NCI-H526 treated with DMSO at 0.1 percent for 48 hours (cell line): ENCODE measurements at places on chromosomes 7 and 10.

- DNase-seq: no peak
Observed at GRCh38 chr10:70832852-70833528, 17.2 kb downstream of the SGPL1 start.

- DNase-seq: no peak
Observed at GRCh38 chr7:148962440-148962822, 65.9 kb downstream of the PDIA4 start.

DNA sequence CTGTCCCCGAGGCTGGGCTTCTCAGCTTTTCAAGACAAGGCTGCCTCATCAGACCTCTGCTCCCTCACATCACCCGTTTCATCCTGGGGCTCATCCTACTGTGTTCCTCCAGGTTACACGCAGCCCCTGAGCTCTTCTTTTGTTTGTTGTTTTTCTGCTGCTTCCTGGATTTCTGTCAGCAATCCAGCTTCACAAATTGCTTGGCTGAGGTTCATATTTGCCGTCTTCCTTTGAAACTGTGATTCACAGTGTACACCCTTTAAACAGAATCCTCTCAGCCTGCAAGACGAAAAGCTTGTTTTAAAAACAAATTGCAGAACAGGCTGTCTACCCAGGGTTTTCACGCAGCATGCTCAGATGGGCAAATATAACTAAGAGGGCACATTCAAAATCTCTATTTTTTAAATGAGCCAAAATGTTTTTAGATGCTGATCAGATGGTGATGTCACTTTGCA, 39.1 kb upstream of the PARD3 start:
- DNase-seq: no peak

GRCh38 chr10:49310901-49311554, 12.1 kb downstream of the C10orf71 start:
- no peak for DNase-seq

DNA sequence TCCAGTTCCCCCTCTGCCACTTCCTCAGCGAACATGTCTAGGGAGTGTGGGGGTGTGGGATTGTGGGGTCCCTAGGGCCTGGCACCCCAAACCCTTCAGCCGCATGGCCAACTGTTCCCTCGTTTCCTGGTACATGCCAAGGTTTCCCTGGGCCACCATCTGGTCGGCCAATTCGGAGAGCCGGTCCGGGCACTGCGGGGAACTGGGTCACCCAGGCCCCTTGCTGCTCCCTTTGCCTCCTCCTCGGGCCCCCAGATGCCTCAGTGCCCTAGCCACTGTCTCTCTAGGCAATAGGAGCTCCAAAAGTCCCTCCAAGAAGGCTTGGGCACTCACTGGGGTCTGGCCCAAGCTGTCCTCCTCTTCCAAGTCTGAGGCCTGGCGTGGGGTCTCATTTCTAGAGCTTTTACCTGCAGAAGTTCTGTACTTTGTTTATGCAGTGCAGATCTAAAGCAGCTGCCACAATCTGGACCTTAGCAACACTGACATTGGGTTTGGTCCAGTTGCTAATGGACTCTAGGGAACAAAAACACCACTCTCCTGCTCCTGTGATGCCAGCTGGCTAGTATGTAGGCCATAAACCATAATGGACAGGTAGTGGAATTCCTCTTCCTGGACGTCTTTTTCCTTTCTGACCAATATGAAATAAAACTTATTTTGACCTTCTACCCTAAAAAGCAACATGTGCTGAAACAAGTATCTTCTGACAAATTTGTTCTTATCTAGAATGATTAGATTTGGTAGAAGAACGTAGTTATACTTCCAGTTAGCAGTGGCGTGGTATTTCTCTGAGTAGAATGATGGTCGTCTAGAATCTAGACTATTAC, 172.9 kb downstream of the LRRC4 start:
- no peak for DNase-seq

- DNase-seq: no peak
Observed at GRCh38 chr7:97819161-97819560, 53.0 kb downstream of the ASNS start.

- DNase-seq: no peak
Observed at GRCh38 chr10:132540456-132540855, 2.9 kb downstream of the INPP5A start.

DNA sequence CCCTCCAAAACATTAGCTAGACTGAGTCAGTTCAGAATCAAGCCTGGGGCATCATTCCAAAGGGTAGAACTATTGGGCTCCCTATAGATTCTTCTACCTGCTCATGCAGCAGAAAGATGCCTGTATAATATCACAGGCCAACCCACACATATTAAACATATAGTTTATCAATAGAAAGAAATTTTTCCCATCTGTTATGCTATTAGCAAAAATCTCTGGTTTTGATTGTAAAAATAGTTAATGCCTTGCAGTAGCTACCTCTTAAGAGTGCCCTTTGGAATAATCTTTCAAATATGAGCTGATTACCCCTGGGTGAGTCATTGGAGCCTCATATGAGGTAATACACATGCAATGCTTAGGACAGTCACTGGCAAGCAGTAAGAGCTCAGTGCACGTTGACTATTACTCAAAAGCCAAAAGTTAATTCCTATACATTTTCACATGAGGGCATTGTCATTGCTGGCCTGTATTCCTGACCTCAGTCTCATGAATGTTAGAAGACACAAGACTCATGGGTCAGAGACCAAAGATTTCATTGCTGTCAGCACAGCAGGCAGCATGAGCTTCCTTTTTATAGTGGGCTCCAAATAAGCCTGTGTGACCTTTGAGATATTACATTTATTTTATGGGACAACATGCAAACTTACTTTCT, 180.0 kb downstream of the FGFR2 start:
- no peak for DNase-seq

DNA sequence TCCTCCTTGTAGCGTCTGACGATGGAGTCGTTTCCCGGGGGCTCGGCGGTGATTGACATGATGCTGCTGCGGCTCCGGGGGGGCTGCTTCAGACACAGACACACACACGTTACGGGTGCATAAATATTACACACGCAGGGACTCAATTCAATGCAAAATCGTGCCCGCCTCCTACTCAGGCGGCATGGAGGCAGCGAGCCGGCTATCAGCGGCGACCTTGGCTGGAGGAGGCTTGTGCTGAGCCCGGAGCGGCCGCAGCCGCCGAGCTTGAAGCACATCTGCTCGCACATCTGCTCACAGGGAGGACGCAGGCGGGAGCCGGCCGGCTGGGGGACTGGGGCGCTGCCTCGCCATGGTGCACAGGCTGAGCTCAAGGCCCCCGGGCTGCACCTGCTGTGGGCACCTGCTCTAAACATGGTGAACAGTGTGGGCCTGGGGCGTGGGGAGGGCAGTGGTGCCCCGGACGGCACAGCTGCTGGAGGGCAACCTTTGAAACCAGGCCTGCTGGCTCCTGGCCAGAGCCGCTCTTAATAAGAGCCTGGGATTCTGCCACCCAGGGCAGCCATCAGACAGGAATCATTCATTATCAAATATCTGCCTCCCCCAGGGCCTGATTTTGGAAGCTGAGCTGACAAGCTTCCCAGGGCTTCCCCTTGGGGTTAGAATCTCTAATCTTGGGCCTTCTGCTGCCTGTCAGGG, 84.7 kb upstream of the GNA12 start:
- DNase-seq: no peak

DNA sequence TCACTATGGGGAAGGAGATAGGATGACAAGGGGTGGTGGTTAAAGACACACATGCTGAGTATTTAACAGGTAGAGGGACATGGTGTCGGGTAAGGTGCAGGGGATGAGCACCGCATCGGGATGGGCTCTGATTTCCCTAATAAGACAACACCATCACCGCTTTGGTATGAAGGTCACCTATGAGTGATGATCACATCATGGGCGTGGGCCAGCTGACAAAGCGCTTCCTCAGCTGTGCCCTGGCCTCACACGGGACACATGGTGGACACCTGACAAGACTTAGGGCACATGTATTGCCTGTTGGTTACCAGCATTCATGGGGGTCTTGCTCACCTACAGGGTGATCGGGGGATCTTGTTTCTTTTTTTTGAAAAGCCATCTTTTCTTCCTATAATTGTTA, 12.8 kb downstream of the C7orf57 start:
- no peak for DNase-seq

DNA sequence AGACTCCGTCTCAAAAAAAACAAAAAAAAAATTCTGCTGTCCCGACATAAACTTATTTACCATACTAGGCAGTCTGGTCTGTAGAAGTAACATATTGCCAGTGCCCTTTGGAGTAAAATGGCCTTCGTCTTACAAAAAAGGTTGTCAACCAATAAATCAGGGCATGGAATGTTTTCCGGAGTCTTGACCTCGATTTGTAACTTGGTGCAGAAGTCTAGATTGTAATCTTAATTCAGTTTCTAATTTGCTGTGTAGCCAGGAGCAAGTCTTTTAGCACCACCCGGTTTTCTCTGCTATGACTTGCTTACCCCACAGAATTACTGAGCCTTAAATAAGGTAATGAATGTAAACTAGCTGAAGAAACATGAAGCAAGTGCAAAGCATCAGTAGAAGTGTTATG, 23.2 kb downstream of the UBN2 start:
- DNase-seq: no peak

GRCh38 chr7:158019726-158020705, 567.6 kb downstream of the PTPRN2 start:
- DNase-seq: no peak

DNA sequence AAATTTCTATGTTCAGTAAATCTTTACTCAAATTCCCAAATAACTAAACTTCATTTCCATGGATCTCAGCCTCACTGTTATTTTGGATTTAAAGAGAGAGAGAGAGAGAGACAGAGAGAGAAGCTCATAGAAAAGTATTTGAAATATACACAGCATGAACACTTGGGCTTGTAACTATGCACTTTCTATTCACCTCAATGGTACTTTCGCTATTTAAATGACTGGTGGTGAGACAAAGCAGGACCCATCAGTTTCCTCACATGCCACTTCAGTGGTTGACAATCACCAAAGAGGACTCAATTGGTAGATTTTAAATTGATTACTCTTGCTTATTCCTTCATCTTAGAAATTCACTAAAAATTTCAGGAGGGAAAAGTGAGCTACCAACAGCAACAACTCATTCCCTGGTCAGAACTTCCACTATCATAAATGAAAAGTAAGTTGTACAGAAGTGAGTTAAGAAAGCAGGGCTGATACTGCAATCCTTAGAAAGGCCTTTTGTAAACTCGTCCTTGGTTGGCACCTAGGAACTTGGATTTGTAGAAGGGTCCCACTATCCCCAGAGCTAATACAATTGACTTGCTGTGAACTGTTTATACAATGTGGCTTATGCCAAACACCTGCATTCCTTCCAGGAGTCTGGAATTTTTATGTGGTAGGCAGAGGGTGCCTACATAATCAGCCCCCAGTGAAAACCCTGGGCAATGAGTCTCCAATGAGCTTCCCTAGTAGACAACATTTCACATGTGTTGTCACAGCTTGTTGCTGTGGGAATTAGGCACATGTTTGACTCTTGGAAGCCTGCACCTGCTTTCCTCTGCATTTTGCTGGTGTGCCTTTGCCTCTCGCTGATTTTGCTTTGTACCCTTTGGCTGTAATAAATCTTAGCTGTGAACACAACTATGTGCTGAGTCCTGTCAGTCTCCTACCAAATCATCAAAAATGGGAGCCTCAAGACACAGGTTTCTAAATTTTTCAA, 10.8 kb downstream of the ERLIN1 start:
- DNase-seq: no peak

- DNase-seq: no peak
Observed at GRCh38 chr7:80618096-80618495, 20.3 kb upstream of the CD36 start.

DNA sequence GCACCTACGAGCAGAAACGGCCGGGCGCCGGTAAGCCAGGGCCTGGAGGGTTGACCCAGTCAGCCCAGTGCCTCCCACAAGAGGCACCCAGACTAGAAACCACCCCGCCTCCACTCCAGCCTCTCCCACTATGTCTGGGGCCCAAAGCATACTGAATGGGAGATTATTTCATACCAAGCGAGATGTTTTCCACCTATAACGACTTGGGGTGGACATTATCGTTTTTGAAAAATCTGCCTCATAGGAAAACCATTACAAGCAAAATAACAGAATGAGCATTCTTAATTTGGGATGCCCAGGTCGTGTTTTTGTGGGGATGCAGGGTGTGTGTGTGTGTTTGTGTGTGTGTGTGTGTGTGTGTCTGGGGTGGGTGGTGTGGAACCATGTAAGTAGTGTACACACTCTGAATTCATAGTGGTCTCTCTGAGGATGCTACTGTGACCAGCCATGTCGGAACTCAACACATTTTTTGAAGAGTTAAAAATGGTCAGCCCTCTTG, 1.6 kb downstream of the HOXA6 start:
- DNase-seq: no peak
